ENCODE measurements at places on chromosomes 5 and 9.

DNA sequence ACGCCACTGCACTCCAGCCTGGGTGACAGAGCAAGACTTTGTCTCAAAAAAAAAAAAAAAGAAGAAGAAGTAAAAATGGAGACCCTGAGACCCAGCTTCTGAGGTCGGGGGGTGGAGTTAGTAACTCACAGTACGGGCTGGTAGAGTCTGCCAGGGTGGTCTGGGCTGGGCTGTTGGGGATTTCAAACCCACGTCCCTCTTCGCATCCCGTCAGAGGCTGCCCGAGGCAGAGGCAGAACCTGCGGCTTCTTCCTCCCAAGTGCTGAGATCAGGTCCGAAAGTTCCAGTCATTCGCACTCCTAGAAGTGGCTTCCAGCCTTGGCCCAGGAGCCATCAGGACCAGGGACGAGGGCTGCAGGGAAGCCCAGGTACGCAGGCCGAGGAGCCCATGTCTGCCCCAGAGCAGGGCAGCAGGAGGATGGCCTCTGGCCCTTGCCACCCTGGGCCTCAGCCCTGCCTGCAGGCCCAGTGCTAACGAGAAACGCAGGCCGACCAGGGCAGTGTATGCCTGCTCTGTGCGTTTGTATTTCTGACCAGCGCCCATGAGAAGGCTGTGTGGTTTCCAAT is 9.9 kb upstream of the SLC2A6 start:
- no peak for DNase-seq

DNA sequence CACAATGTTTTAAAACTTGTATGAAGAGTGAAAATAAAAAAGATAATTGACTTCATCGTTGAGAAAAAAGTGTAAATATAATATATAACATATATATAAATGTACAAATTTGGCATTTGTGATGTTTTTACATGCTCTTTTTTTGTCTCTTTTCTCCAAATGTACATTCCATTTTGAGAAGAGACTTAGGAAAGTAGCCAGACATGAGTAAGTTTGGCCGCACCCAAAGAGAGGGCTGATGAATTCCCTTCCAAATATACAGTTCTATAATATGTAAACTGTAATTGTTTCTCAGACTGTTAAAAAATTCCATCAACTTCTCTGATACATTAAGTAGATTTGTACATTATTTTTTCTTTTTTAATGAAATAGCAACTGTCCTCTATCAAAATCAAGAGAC is 193.2 kb upstream of the MAP3K1 start:
- no peak for DNase-seq

- DNase-seq, result no peak
These were observed 32.9 kb downstream of the RALGPS1 start for GRCh38 chr9:126947529-126947928.

DNA sequence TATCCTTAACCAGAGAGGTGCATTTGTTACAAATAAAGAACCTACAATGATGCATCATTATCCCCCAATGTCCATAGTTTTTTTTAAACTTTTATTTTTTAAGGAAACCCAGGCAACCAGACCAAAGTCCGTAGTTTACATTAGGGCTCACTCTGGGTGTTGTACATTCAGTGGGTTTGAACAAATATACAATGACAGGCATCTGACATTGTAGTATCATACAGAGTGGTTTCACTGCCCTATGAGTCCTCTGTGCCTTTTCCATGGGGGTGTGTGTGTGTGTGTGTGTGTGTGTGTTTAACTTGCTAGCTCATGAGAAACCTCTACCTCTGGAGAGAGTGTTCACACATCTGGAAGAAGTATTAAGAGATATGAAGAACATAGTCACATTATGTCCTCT is 141.5 kb downstream of the KDM4C start:
- no peak for DNase-seq

DNA sequence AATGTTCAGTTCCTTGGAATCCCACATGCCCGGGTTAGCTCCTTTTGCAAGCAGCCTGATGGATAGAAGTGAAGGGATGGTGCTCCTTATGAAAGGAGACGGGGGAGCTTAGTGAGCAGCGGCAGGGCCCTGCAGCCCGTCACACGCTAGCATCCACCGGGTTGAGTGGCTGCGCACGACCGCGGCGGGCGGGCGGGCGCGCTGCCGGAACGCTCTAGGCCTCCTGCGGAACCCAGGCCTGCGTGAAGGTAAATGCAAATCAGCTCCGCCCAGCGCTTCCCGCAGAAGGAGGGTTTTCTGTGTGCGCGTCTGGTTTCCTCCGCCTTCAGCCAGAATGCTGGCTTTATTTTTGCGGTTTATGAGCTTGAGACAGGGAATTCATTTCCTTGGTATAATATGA is 19.8 kb downstream of the IL12B start:
- peak; percentile 58 for DNase-seq

- DNase-seq, result no peak
These were observed 5.6 kb upstream of the IER5L start for GRCh38 chr9:129183495-129184218.

DNA sequence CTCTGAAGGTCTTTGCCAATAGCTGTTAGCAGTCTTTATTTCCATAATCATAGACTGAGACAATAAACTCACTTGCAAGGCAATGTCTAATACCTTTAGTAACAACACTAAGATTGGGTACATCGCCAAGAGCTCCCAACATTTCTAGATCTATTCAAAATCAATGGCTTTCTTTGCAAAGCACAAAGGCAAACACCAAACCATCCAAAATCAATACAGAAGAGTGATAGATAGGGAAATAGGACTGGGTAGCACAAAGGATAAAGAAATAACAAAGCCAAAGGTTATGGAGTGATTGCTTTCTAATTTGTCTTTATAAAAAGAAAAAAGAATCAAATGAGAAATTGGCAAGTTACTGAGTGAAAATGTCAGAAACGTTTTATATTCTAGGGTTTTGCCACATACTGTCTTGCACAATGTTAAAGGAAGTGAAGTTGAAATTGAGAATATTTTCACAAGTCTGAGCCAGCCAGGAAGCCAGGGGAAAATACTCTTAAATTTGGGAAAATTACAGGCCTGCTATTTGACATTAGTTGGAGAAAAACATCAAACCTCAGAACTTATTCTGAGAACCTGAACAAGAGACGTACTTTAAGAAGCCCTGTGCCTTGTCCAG is 53.3 kb upstream of the LHFPL2 start:
- no peak for DNase-seq

DNA sequence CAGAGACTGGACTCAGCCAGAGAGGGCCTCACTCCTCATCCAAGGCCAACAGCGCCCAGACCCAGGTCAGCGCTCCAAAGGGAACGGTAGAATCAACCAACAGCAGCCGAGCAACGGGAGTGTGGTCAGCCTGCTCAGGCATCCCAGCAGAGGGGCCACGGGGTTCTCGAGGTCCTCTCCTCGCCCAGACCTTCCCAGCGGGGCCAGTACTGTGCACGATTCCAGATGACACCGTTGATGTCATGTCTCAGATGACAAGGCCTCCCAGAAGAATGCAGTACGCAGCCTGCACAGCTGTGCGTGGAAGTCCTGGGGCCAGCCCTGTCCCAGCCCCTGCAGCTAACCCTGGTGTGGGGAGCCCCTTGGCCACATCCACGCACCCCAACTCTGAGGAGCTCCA is 141.0 kb upstream of the PPP1R26 start:
- no peak for DNase-seq

- DNase-seq, result no peak
These were observed 644.3 kb downstream of the ACTL7B start for GRCh38 chr9:108211411-108211955.

GRCh38 chr5:73506459-73506955 is 8.3 kb downstream of the BTF3 start:
- DNase-seq, result no peak

Measured in NCI-H526 treated with DMSO at 0.1 percent for 48 hours (cell line).